ENCODE measurements at places on chromosomes 12 and 14.

DNA sequence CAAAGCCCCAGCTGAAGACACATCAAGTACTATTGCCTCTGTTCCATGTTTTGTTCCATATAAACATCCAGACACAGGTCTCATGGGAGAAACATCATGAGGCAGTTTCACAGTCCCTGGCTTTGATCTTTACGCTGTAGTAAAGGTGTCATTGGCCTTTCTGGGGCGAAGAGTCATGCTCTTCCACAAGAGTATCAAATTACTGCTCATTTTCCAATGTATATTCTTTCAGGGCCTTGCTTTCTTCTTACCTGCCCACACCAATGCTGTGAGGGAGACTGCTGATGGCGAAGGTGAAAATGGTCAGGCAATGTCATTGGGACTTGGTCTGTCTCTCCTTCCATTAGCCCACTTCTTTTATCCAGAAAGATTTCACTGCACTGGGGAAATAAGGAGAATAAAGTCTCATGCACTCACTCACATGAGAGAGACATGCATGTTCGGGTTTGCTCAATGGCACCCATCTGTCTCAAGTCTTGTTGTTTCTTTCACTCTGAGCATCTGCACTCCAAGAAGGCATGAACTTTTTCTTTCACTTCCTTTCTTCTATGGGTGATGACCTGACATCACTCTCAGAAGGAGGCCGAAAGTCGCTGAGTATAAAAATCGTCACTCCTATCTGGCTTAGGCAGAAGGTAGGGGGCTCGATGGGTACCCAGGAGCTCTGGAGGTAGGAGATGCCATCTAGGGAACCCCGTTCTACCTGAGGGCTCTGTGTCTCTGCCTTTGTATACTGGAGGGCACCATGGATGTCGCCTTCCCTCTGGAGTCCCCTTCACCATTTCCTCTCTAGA, 1.3 kb upstream of the JDP2 start:
- no peak for DNase-seq

DNA sequence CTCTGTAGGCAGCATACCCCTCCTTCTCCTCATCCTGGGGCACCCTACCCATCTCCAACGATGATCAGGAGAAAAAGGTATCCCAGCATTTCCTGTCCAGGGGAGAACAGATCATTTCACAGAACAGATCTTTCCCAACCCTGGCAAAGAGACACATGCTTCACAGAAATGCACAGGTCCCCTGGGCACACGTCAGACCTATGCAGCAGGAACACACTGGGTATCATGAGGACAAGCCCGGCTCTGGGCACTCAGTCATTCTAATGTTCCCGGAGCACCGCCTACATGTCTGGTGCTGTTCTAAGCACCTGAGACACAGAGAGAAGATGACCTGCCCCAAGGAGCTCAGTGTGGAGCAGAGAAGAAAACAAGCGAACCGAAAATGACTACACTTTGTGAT, 56.2 kb downstream of the ACTN1 start:
- no peak for DNase-seq

GRCh38 chr12:129651951-129652350, 251.9 kb downstream of the TMEM132D start:
- DNase-seq: no peak

- DNase-seq: no peak
These were observed 147.1 kb downstream of the FOXA1 start for GRCh38 chr14:37447883-37448391.

DNA sequence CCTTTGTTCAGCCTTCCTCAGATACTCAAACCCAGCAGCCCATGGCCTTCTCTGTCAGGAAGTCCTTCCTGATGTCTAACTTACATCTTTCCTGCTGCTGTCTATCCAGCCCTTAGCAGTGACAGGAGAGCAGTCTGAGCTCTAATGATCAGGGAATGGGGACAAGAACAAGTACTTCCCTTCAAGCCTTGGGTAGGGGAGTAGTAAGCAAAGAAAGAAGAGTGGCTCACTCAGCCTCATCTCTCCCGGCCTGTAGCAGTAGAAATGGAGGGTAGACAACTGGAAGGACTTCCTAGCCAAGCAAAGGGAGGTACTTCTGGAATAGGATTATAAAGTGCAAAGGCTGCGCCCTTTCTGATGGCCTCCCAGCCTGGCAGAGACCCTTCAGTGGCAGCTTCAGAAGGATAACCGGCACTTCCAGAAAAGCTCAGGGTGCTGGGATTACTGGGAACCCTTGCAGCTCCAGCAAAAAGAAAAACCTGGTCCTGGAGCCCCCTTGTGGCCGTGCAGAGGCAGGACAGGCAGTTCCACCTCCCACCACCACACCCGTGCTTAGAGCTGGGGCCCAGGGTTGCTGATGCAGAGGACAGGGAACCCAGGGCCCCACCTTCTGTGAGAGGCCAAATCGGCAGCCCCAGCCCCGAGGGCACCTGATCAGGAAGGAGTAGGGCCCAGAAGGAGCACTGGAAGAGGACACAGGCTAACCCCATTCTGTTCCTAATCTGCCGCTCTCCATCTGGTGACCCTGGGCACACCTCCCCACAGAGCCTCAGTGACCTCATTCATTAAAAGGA, 12.4 kb upstream of the SMUG1 start:
- DNase-seq: peak; percentile 94

DNA sequence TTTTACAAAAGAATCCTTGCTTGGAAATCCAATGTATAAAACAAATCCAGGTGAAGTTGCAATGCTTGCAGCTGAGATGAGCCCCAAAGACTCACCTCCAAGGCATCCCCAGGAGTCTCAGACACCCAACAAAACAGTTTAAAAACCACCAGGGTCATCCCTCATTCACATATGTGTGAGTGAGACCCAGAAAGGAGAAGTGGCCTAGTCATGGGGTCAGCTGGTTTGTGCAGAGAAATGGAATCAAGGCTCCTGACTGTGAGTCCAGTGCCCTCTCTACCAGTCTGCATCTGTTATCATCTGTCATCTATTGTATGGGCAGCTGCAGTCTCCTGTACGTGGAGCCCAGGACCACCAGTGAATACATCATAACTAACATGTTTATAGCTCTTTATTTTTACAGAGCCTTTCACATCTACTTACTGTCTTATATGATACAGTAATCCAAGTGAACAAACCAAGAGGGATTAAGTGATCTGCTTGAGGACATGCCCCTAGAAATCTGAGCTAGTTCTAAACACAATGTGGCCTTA, 27.1 kb downstream of the PLEKHG7 start:
- no peak for DNase-seq

GRCh38 chr14:101947577-101947903, 16.8 kb upstream of the DYNC1H1 start:
- no peak for DNase-seq

DNA sequence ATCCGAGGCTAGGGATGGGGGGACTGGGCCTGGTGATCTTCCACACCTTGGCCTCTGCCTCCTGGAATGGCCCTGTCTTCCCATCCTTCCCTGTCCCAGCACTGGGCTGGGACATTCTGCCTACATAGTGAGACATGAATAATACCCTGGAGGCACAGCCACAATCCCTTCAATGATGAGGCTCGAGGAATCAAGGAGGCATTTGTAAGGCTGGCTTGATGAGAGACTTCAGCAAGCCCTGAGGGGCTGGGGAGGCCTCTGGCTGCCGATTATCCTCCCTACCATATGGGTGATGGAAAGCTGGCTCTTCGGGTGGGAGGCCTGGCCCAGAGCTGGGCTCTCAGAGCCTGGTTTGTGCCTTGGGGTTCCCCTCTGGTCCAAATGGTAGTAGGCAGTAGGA, 92.5 kb downstream of the CALM1 start:
- no peak for DNase-seq

GRCh38 chr12:78101946-78102635, 271.4 kb downstream of the NAV3 start:
- DNase-seq: no peak

DNA sequence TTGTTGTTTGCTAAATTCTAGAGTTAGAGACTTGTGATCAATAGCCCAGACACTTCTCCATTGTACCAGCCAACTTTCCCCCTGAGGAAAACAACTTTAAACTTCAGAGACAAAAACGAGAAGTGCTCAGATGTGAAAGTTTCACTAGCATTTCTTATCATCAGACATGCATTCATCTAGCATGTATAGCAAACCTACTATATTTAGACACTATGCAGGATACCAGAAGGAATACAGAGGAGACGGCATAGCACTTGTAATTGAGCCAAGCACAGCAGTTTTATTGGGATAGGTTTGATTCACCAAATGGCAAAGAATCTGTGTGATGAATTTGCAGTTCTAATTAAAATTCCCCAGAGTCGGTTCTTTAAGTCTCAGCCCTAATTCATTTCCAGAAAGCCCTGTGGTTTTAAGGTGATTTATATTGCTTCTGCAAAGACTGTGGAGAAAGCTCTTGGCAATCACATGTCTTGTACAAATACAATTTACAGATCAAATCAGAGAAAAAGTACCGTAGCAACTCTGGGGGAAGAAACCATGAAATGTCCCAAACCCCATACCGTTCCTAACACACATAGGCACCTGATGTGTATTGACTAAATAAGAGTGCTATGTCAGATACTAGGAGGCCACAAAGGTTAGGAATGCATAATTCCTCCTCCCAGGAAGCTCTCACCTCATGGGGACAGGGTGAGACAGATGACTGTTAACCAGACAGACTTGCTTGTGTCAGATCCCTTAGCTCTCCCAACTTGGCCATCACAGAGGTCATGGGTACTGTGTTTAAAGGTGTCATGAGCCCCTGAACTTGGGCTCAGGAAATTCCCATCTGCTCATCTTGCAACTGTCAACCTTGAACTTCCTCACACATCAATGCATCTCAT, 69.6 kb upstream of the KRAS start:
- DNase-seq: no peak

GRCh38 chr12:40312982-40313576, 88.3 kb downstream of the LRRK2 start:
- no peak for DNase-seq

GRCh38 chr12:68977335-68977734, 44.4 kb upstream of the CPM start:
- no peak for DNase-seq

- DNase-seq: peak; percentile 89
These were observed 73.3 kb downstream of the PTHLH start for GRCh38 chr12:27899151-27899661.

DNA sequence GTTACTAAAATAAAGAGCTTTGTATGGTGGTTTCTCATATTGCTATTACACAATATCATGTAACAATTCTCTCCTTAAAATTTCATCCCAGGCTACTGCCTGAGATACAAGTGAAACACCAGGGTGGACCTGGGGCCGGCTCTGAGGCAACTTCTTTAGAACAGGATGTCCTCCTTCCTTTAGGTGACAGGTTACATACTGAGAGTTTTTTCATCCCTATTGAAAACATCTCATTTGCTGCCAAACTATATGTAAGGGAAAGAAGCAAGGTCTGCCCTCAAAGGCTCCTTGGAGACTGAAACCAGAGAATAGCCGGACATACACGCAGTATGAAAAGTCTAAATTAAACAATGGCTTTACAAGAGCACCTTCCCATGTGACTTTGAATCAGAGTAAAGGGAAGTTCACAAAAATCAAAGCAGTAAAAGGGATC, 139.9 kb downstream of the DUSP6 start:
- DNase-seq: no peak

GRCh38 chr12:108905725-108906124, 25.8 kb downstream of the DAO start:
- no peak for DNase-seq

DNA sequence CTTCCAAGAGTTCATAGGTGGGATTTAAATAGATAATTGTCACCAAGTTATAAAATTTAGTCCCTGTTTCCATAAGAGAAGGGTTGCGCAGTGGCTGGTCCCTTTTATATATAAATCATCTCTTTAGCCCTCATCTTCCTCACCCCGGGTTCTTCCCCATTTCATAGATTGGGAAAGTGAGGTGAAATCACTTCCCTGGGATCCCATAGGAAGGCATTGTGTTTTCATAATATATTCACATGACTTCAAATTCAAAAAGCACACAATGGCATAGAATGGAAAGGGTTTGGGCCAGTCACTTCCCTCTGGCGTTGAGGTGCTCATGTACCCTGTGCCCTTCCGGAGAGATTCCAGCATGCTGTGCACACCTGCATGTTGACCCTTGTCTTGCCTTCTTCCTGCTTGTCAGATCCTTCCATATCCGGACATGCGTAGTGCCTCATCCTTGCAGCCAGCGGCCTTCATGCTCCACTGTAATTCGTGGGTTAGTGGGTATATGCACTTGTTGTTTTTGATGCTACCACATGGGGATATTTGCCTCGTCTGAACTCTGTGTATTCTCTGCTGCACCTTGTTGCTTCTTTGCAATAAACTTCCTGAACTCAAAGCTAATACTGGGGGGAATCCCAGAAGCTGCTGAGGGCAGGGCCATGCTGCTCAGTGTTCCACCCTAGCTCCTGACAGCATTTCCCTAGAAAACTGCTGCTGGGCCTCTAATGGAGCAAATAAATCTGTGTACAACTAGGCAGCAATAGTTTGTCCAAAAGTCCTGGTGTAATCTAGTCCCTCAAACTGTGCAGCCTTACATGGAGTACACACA, 59.6 kb downstream of the ANAPC7 start:
- peak; percentile 38 for DNase-seq

- DNase-seq: no peak
These were observed 51.5 kb downstream of the DBX2 start for GRCh38 chr12:44999355-44999754.

DNA sequence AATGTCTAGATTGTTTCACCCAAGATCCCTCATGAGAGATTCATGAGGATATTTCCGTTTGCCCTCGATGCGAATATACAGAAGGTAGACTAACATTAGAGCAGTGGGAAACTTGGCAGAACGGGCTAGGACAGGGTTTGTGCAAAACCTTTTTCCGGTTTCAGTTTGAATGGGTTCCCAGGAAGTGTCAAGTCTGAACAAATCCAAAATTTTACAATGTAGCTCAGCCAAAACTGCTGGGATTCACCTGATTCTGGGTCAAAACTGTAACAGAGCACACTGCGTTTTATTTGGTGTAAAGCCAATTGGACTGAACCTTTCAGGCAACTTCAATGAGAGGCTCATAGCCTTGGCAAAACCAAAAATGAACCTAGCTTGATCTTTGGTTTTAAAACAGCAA, 337.8 kb upstream of the DIO2 start:
- no peak for DNase-seq

- peak; percentile 23 for DNase-seq
These were observed 354.9 kb downstream of the TMEM121 start for GRCh38 chr14:105881021-105881930.

DNA sequence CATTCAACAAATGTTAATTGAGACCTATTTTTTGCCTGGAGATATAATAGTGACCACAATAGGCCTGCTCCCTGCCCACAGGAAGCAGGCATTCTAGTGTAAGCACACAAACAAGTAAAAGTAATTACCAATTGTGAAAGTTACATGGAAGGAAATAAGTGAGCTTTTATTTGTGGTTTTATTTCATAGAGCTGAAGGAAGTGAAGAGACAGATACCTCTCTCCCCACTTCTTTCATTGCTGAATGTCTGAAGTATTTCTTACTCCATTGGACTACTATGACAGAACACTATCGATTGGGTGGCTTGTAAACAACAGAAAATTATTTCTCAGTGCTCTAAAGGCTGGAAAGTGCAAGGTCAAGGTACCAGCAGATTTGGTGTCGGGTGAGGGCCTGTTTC, 183.5 kb downstream of the PRKCH start:
- no peak for DNase-seq

DNA sequence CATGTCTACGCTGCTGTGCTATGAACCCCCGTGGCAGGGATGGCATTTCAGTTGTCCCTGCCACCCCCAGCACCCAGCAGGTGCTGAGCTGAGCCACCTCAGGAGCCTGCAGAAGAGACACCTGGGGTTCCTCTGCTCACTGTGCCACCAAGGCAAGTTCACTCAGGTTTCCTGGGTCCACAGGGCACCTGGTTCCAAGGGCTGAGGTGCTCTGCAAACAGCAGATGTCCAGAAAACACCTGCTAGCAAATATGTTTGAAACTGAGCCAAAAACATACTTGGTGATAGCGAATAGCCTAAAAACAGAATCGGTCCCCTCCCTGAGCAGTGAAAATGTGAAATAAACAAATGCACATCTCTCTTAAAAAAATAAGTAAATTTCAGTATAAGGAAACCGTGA, 35.6 kb upstream of the GPR68 start:
- DNase-seq: no peak
